NCI-H1092 (cell line): ENCODE measurements at places on chromosomes 16 and 17.

GRCh38 chr17:51088287-51088686 lies 32.4 kb downstream of the SPAG9 start:
- no peak for DNase-seq

- DNase-seq: no peak
These were observed 66.0 kb upstream of the HAS3 start for GRCh38 chr16:69039333-69039941.

GRCh38 chr17:50149417-50150353 lies 792 bp downstream of the PPP1R9B start:
- DNase-seq: no peak

DNA sequence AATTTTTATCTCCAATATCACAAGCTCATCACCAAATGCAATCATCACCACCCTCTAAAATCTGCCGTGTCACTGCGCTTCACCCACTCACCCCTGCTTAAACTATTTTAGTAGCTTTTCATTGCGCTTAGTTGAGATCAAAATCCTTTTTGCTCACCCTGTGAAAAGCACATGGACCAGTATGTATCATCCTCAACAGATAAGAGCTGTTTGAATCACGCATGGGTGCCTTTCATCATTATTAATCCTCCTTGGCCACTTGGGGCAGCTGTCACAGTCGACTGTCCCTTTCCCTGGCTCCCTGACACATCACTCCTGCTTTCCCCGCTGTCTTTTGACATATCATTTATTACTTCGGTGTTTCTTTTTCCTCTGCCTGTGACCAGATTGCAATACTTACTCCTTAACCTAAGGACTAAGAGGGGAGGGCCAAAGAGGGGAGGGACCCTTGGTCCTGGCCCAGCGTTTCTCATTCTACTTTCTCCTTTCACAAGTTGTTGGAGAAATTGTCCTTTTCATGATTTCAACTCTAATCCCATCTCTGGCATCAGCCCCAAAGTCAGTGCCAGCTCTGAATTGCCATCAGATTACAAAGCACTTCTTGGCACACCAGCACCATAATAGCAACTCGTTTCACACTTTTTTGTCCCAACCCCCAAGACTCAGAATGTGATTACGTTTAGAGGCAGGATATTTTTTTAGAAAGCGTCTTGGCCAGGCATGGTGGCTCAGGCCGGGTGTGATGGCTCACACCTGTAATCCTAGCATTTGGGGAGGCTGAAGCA lies 8.6 kb upstream of the KDM6B start:
- DNase-seq: no peak

- DNase-seq: no peak
These were observed 24.9 kb downstream of the ANKFN1 start for GRCh38 chr17:56178203-56178602.

DNA sequence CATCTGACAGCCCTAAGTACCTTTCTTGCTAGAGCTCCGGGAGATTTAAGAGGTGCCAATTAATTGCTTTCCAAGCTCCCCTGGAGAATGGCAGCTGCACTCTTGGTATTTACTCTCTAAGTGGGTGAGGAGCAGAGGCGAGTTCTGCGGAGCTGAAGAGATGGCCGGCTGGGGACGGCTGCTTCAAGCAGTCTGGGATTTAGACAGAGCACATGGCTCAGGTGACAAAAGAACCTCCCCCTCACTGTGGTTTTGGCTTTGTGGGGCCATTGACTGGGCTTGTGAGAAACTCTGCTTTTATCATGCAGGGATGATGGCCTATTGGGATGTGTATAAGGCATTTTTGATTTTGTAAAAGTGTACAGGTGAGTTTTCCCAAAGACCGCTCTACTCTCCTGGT lies 239.3 kb upstream of the EEF2KMT start:
- DNase-seq: no peak

- no peak for DNase-seq
These were observed 1.6 kb upstream of the CDH5 start for GRCh38 chr16:66364959-66365306.
